ENCODE measurements at places on chromosomes 7 and 10.

- no peak for DNase-seq
Measured at GRCh38 chr10:51935341-51935740, 235.9 kb upstream of the CSTF2T start.

DNA sequence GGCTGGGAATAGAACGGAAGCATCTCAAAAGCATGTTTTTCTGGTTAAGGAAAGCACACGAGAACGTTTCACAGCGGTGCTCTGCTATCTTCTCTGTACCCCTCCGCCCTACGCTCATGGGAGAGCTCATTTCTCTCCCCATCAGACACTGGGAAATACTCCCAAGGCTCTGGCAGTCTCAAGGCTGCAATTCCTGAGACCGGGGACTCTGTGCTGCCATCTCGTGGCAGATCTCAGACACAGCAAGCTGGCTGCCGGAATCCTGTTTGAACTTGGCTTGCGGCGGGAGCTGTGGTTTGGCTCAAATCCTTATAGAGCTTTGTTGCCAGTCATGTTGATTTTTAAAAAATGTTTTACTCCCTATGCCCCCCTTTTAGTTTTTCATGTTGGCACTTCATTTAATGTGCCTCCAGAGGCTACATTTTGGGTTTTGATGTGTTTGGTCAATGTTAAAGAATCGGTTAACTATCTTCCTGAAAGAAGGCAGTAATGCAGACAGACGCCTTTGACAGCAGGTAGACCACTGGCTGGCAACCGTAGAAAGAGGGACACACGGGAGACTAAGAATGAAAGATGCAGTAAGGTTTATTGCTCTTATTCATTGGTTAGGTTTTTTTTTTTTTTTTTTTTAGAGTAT, 27.6 kb downstream of the BMPER start:
- no peak for DNase-seq

DNA sequence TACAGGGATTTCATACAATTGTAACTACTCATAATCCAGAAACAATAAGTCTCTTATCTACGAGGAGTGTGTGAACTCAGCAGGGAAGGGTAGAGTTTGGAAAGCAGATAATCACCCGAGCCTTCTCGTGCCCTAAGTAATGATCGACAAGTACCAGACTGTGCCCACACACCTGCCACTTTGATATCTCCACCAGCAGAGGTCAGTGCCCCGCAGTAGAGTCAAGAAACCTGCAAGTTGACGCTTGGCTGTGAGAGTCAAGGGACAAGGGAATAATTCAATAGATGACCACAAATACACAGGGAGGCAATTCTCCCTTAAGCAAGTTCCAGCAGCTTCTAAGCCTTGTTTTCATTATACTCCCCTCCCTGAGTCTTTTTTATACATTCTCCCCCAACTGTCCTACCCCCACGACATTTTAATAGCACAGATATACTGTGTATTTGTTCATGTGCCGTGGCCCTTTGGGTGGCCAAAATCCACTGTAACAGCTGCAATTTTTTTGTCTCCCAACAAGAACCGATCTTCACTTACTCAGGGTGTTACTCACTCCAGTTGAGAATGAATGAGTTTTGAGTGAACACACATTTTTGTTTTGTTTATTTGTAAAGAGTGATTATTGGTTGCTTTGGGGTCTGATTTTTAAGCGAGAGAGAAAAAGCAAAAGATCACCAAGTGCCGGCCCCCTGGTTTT, 106.9 kb upstream of the RHEB start:
- no peak for DNase-seq

GRCh38 chr7:104299323-104299722, 29.1 kb upstream of the LHFPL3 start:
- no peak for DNase-seq

DNA sequence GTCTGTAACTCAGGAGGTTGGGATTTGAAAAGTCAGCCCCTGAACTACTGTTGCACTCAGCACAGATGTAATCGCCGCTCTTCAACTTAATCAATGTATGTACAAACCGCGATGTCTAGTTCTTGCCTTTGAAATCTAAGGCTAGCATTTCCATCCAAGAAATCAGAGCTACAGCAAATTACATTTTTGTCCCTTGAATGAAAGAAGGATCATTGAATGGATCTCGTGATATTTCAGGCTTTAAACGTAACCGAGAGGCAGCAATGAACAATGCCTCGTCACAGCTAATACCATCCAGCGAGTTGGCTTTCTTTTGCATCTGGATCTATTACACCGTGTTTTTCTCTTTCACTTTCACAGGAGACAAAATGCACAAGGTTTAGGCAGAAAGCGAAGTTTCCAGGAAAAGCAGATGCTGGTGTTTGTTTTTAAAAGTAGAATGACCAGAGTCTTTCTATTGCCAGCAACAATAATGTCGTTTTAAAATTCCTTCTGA, 5.5 kb downstream of the SKIDA1 start:
- DNase-seq, result no peak

- no peak for DNase-seq
Measured at GRCh38 chr7:139091677-139091996, 17.9 kb downstream of the ZC3HAV1 start.

GRCh38 chr7:70752794-70753241, 379.1 kb upstream of the GALNT17 start:
- no peak for DNase-seq

- no peak for DNase-seq
Measured at GRCh38 chr7:28623863-28624262, 211.5 kb downstream of the CREB5 start.

- no peak for DNase-seq
Measured at GRCh38 chr10:19888061-19888660, 71.9 kb downstream of the PLXDC2 start.

GRCh38 chr7:158976468-158976848, 120.1 kb downstream of the DYNC2I1 start:
- no peak for DNase-seq

GRCh38 chr10:93110472-93111146, 36.9 kb downstream of the CYP26A1 start:
- DNase-seq, result no peak

GRCh38 chr10:112203328-112204076, 19.9 kb upstream of the GPAM start:
- no peak for DNase-seq

- no peak for DNase-seq
Measured at GRCh38 chr10:103599211-103599610, 105.7 kb downstream of the NEURL1 start.

DNA sequence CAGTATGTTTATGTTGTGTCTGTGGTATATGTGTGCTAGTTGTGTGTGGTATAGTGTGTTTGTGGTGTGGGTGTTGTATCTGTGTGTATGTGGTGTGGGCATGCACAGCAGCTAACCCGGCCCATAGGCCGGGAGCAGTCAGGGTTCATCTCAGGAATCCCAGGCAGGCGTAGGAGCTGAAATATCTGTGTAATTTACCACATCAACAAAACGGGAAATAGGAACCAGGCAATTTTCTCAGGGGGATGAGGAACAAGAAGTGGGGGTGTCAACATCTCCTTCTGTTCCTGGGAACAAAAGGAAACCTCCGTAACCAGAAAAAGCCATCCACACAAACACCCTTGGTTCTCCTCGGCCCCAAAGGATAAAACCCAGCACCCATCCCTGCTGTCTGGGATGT, 24.5 kb upstream of the ZNF488 start:
- no peak for DNase-seq

- peak; percentile 36 for DNase-seq
Measured at GRCh38 chr10:93816123-93816747, 58.5 kb downstream of the LGI1 start.

GRCh38 chr7:113562242-113562641, 356.6 kb downstream of the PPP1R3A start:
- no peak for DNase-seq

DNA sequence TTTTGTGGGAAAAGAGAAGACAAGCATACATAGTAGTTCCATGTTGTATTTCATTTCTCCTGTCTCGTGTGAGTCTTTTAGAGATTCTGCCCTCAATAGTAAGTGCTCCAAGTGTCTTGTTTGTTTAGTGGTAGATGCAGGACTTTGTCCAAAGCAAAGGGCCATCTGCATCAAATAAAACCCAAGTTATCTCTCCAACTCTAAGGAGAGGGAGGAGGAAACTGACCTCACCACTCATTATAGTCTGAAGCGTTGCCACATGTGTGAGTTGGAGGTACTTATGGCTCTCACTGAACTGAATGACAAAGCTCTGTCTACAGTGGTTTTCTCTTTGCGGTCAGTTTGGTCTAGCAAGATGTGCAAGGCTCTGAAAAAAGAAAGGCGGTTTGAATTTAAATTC, 272.6 kb downstream of the DOCK4 start:
- DNase-seq, result no peak

DNA sequence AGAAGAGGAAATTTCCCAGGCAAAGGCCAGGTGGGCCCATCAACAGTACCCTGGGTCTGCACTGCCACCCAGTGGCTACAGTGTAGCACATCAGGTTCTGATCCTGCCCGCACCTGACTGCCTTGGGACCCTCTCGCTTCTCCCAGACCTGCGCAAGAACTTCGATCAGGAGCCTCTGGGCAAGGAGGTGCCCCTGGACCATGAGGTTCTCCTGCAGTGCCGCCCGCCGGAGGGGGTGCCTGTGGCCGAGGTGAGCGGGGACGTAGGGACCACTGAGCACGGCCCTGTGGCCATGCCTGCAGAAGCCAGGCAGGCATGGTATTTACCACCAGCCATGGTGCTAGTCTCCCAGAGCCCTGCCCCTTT, 33.9 kb upstream of the SLC29A3 start:
- no peak for DNase-seq

DNA sequence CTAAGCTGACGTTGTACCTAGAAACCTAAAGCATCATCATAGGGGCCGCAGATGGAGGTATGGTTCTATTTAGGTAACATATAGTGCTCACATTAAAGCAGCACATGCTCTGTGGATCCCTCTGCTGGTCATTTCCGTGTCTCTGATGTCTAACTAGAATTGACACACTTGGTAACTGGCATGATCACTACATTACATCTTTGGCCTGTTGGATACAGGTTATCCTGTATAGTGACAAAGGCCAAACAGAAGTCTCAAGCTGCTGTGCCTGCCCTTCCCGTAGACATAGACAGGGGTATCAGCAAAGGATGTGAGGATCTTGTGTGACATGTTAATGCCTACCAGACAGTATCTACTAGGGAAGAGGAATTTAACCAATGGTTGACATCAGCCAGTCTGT, 51.2 kb downstream of the KIF5B start:
- peak; percentile 23 for DNase-seq

DNA sequence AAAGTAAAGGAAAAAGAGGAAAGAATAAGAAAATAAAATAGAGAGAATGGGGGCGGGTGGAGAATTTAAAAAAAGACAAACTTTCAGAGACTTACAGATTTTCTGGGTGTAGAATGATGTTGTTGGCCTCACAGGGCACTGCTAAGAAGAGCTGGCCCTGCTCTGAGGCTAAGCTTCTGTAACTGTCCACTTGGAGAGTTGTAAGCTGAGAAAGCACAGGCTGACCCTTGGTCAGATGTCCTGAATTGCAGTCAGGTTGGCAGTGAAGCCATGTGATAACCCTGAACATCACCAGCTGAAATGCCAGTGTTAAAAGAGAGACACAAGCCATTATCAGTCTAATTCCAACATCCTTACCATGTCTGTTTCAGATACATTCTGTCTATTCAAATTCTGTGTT, 272.1 kb upstream of the SORCS1 start:
- DNase-seq, result no peak

GRCh38 chr10:58177362-58177947, 90.2 kb downstream of the IPMK start:
- no peak for DNase-seq

DNA sequence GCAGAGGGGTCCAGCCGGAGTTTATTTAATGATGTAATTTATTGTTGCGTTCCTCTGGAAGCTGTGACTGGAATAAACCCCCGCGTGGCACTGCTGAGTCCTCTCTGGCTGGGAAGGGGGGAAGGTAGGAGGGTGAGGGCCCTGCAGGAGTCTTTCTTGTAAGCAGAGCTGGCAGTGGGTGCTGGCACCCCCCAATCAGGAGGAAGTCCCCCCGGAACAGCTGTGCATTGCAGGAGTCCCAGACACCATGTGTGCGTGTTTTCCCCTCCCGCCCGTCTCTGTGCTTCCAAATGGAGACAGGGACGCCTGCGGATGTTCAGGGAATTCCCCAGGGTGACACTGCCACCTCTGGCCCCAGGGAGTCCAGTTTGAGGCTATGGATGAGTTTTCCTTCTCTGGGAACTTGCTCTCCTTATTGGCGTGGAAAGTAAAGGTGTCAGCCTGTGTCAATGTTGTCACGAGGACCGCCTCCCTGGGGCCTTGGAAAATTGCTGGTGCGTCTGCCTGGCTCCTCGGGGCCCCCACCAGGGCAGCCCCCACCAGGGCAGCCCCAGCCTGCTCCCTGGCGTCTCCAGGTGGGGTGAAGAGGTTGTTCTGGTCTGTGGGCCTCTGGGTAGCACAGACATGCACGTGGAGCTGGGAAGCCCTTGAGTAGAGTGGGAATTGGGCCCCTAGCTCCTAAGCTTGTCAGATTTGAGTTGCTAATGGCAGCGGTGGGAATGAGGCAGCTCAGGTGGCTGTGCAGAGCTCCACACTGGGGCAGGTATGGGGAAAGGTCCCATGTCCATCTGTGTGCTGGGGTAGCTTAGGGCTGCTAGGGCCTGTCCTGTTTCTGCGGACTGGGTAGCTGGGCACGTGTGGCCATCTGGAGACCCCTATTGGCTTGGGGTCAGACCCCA, 2.7 kb downstream of the FZD9 start:
- no peak for DNase-seq

DNA sequence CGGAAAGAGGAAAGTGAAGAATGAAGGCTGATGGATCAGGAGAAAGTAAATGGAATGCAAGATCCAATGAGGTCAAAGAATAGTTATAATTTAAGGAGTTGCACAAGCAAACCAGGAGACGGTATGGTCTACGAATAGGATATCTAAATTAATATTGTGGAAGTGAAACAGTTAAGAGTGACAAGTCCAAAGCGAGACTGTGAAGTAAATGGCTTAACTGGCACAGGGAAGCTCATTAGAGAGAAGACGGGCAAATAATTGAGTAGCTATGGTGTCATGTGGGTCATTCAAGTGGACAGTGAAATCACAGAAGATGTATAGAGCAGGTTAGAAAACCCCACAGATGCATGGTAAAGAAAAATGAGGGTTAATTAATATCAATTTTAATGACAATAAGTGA, 3.2 kb downstream of the CYP51A1 start:
- no peak for DNase-seq

DNA sequence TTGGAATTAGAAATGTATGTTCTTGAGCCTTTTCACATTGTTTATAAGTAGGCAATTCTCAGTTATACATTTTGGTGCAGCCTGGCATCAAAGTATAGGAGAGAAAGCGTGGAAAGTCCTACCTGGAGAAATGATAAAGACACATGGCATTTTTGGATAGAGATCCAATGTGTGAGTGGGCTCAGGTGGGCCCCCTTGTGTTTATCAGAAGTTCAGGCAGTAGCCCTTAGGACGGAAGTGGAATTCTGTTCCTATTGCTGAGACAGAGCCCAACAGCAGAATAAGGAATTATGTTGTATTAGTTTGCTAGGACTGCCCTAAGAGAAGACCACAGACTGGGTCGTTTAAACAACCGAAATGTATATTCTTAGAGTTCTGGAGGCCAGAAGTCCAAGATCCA, 85.2 kb upstream of the AMPH start:
- no peak for DNase-seq

DNA sequence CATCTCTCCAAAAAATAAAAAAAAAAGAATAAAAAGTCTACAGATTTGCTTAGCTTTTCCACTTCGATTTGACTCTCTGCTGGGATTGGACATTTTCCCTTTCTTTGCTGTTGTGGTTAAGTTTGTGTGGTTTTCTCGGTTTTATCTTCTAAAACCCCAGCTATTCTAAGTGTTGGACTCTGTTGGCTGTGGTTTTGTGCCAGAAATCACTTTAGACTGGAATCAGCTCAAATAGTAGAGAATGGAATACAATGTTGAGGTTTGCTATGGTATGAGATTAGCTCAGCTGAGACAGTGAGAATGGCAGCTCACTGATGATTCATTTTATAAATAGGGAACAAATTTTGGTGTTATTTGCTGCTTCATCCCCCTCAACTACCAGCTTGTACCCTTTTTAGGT, 116.0 kb downstream of the BUB3 start:
- no peak for DNase-seq

Data from activated naive CD4-positive, alpha-beta T cell treated with anti-CD3 and anti-CD28 coated beads, Interleukin-2, amount 50 U/mL, for 72 hours (primary cell).